WTC11 (cell line): ENCODE measurements at places on chromosomes 4 and X. TPM values are rescaled to one million over a fixed set of nuclear protein-coding genes. Genes with fewer than 3 reads are reported as not detected.
A peak's percentile ranks its signal among the peaks of the same experiment; 100 is the strongest.

GRCh38 chr4:143404555-143404954 is 67.9 kb downstream of the GAB1 start:
- no peak overlapping the region for H3K4me3 ChIP-seq
- DNase-seq = no peak
- no peak overlapping the region for H3K27ac ChIP-seq
- H3K27me3 ChIP-seq = no peaks in the 10 kb centered on the region
- no peaks in the 10 kb centered on the region for H3K36me3 ChIP-seq

GRCh38 chr4:119046263-119046662 is 89.4 kb upstream of the MYOZ2 start:
- no peaks in the 10 kb centered on the region for H3K36me3 ChIP-seq
- no peak overlapping the region for H3K27ac ChIP-seq
- H3K27me3 ChIP-seq = no peaks in the 10 kb centered on the region
- DNase-seq = no peak

DNA sequence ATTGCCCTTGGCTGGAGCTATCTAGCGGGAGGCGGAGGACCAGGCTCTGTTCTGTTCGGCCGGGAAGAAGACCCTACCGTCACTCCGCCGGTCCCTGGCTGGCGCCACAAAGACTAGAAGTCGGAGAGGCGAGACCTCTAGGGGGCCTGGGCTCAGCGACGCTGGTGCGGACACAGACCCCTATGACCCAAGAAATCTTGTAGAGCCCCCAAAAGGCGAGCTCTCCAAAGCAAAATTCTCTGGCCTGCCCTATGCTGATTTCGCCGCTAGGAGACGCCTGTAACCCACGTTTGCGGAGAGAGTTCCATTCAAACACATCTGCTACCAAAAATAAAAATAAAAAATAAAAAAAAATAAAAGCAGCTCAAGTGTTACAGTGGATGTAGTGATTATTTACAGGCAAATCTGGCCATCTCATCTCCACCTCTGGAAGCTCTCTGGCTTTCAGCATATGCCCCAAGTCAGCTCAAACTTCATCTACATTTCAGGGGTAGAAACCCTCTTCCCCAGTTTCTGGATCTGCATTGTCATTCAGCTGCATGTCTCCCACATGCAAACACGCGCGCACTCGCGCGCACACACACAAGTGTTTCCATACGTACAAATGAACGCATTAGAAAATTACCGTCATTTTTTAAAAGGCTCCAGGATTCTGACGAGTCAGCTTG is 2.4 kb upstream of the PCDH10 start:
- peak overlapping the region; percentile 76 for H3K4me3 ChIP-seq
- peaks cover 56% of the 10 kb centered on the region for H3K27me3 ChIP-seq
- peak; percentile 77 for DNase-seq
- H3K36me3 ChIP-seq = no peaks in the 10 kb centered on the region
- peak overlapping the region; percentile 50; the same call in 1 of the 2 replicates for H3K27ac ChIP-seq

- H3K36me3 ChIP-seq = no peaks in the 10 kb centered on the region
- H3K4me3 ChIP-seq = no peak overlapping the region
- no peak overlapping the region for H3K27ac ChIP-seq
- H3K4me1 ChIP-seq = 0 out of 2 replicates have a peak, but pooled peaks cover 4% of the 10 kb centered on the region
- no peak for DNase-seq
These were observed 905.7 kb downstream of the CCSER1 start for GRCh38 chr4:91032725-91033445.

DNA sequence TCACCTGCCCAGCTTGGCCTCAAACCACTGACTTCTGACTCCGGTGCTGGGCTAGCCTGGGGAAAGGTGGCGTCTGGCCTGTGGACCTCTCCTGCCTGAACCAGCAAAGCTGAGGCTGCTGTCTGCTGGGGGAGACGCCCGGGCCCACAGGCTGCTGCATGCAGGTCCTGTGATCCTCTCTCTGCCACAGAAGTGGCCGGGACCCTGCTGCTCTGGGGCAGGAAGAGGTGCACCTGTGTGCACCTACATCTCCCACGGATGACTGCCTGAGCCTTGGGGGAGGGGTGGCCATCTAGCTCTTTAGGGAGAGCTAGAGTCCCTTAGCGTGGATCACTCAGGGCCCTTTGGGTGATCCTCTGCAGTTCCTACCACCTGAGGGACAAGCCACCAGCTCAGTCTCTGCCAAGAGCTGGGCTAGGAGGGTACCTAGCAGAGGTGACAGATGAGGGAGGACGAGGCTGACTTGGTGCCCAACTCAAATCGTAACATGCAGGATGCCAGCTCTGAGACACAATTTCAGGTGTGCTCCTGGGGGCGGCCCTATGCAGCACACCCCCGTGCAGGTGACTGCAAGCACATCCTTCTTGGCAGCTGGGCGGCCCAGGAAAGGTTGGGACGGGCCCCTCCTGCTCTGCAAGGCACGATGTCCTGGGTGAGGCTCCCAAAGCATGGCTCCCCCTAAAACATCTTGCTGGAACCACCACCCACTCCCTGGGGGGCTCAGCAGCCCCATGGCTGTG is 22.5 kb downstream of the LETM1 start:
- DNase-seq = no peak
- H3K4me3 ChIP-seq = no peak overlapping the region
- no peak overlapping the region for H3K27ac ChIP-seq
- H3K27me3 ChIP-seq = peaks cover 3% of the 10 kb centered on the region
- H3K36me3 ChIP-seq = peaks cover 48% of the 10 kb centered on the region

GRCh38 chr4:144582105-144582850 is 63.7 kb upstream of the HHIP start:
- DNase-seq = no peak
- H3K36me3 ChIP-seq = peaks cover under 1% of the 10 kb centered on the region
- no peak overlapping the region for H3K4me3 ChIP-seq
- no peaks in the 10 kb centered on the region; the same call in 1 of the 2 replicates for H3K4me1 ChIP-seq
- H3K27me3 ChIP-seq = no peaks in the 10 kb centered on the region

UCP1 gene
- total RNA-seq = 0.15 to 0.73 TPM (median 0.48 TPM) in 3 replicates

GRCh38 chr4:88793475-88793874 is 95.8 kb upstream of the NAP1L5 start:
- peaks cover 21% of the 10 kb centered on the region for H3K4me1 ChIP-seq
- DNase-seq = no peak
- H3K36me3 ChIP-seq = peaks cover 5% of the 10 kb centered on the region; the same call in 1 of the 2 replicates
- peak overlapping the region; percentile 35 for H3K27ac ChIP-seq
- no peaks in the 10 kb centered on the region for H3K27me3 ChIP-seq

DNA sequence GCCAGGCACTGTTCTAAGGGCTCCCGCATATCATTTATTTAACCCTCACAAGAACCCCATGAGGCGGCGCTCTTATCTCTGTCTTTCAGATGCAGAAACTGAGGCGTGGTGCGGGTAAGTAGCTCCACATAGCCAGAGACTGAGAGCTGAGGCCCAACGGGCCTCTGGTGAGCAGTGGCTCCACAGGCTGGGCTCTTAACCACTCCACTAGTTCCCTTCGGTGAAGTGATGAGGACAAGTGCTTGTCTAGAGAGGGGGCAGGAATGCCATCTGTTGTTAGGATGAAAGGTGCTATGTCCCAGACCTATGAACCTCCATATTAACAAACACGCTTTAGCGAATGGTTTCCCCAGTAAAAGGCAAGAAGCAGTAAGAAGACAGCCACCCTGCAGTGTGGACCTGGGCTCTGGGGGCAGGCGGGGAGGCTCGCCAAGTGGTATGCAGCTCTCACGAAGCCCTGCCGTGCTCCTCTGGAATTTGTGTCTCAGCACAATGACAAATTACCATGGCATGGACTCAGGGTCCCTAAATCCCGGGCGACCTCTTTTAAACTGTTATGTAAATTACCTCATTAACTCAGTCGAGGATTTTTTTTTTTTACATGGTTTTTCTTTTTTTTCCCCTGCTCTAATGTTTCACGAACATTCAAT is 20.9 kb upstream of the S100G start:
- peak overlapping the region; percentile 96 for H3K27ac ChIP-seq
- H3K27me3 ChIP-seq = no peaks in the 10 kb centered on the region
- H3K36me3 ChIP-seq = peaks cover 12% of the 10 kb centered on the region
- peaks cover 28% of the 10 kb centered on the region for H3K4me1 ChIP-seq
- H3K4me3 ChIP-seq = no peak overlapping the region; the same call in 1 of the 2 replicates

DNA sequence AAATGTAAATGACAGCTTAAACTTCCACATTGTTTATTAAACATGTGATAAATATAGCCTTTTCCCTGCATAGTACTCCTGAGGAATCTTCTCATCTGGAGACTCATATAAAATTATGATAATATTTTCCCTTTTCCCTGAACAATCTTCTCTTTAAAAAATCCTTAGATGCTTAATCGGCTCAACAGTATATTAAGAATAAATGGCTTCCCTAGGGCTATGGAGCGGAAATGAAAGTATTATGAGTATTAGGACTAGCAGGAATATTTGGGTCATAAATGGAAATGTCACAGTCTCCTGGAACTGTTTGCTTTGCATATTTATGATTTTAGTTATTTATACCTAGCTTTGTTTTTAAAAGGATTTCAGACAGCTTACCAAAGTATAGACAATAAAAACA is 200.7 kb upstream of the PDE5A start:
- no peaks in the 10 kb centered on the region; the same call in 1 of the 2 replicates for H3K27me3 ChIP-seq
- no peaks in the 10 kb centered on the region for H3K36me3 ChIP-seq
- H3K4me1 ChIP-seq = peaks cover 8% of the 10 kb centered on the region
- no peak overlapping the region for H3K4me3 ChIP-seq

- H3K36me3 ChIP-seq = peaks cover 16% of the 10 kb centered on the region
- H3K27ac ChIP-seq = no peak overlapping the region
- DNase-seq = peak; percentile 34
- H3K4me3 ChIP-seq = no peak overlapping the region
- H3K27me3 ChIP-seq = peaks cover 5% of the 10 kb centered on the region
- H3K4me1 ChIP-seq = peaks cover 30% of the 10 kb centered on the region
These were observed 123.5 kb downstream of the BCOR start for GRCh38 chrX:39974270-39974669.

DNA sequence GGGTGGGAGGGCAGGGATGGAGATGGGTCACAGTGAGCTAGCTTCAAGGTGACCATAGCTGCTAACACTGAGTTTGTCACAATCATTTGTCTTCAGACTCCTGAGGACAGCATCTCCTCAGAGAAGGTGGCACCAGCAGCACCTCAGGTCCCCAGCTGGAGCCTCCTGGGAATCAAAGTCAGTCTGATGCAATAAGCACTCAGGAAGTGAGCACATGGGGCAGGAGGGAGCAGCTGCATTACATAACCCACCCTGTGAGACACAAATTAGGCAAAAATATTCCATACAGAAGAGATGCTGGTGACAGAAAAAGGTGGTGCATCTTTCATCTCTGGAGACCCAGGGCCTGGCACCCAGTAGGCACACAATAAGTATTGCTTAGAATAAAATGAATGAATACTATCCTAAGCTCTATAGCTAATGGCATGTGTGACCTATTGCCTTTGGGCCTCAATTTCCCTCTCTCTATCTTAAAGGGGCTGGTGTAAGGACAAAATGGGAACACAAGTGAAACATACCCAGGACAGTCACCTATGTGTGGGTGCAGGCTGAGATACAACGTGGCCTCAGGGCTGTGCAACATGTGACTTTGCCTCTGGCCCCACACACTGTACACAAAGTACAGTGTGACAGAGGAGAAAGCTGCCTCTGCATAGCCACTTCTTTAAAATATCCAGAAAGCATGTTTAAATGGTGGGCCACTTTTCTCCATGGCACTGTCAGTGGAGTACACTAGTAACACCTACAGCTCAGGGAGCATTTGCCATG is 37.1 kb downstream of the SLC39A8 start:
- H3K27me3 ChIP-seq = no peaks in the 10 kb centered on the region
- DNase-seq = no peak
- H3K36me3 ChIP-seq = peaks cover 7% of the 10 kb centered on the region; the same call in 1 of the 2 replicates
- H3K4me1 ChIP-seq = peaks cover 16% of the 10 kb centered on the region
- no peak overlapping the region for H3K27ac ChIP-seq

DNA sequence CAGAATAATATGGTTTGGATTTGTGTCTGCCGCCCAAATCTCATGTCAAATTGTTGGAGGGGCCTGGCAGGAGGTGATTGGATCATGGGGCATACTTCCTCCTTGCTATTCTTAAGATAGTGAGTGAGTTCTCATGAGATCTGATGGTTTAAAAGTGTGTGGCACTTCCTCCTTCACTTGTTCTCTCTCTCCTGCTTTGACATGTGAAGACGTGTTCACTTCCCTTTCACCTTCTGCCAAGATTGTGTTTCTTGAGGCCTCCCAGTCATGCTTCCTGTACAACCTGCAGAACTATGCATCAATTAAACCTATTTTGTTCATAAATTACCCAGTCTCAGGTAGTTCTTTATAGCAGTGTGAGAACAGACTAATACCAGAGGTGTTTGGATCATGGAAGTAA is 325.7 kb upstream of the GIMD1 start:
- peak overlapping the region; percentile 25; the same call in 1 of the 2 replicates for H3K27ac ChIP-seq
- no peak overlapping the region for H3K4me3 ChIP-seq
- no peaks in the 10 kb centered on the region for H3K4me1 ChIP-seq
- H3K27me3 ChIP-seq = no peaks in the 10 kb centered on the region

DNA sequence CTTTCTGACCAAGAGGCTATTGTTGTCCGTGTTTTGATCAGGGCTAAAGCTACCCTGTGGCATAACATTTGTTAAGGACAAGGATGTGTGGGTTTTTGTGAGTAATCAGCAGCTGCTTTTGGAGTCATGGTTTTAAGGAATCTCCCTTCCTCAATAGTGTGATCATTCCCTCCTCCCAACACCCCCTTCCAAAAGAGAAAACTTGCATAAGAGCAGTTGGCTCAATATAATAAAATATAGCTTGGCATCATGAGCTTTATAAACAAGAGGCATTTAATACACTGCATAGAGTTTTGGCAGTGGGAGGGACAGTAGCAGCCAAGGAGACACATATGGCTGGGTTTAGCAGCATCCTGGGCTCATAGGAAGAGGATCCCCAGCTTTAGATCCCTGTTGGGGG is 84.7 kb downstream of the NHS start:
- peaks cover 49% of the 10 kb centered on the region for H3K4me1 ChIP-seq
- no peaks in the 10 kb centered on the region for H3K36me3 ChIP-seq
- DNase-seq = no peak
- H3K4me3 ChIP-seq = no peak overlapping the region
- H3K27ac ChIP-seq = no peak overlapping the region

GRCh38 chrX:64198036-64198435 is 7.5 kb downstream of the AMER1 start:
- H3K36me3 ChIP-seq = peaks cover 3% of the 10 kb centered on the region; the same call in 1 of the 2 replicates
- no peak for DNase-seq
- no peak overlapping the region for H3K27ac ChIP-seq
- no peaks in the 10 kb centered on the region for H3K27me3 ChIP-seq
- no peak overlapping the region for H3K4me3 ChIP-seq

DNA sequence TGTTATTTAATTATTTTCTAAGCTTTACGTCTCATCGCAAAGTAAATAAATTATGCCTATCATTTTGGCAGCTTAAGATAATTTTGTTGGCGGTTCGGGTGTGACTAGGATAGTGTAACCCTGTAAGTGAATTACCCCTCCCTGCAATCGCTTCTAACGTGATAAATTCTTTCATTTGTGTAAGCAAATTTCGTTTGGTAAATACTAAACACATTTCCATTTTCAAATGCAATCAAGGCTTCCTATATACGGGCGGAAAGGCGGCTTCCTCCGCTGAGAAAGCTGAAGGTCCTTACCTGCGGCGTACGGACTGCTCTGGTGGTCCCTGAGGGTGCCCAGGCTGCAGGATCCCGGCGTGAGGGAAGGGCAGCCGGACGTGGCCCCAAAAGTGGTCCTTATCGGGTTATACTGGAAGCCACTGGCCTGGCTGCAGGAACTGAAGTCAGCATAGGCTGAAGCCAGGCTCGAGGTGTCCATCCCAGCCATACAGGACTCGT is 403 bp downstream of the PHOX2B start:
- peaks cover 68% of the 10 kb centered on the region for H3K4me1 ChIP-seq
- DNase-seq = peak; percentile 33
- no peak overlapping the region for H3K27ac ChIP-seq

PROM1 gene
- 56.5 to 65.1 TPM (median 56.8 TPM) in 3 replicates for total RNA-seq

C4orf50 gene
- 0.17 to 0.32 TPM (median 0.30 TPM) in 3 replicates for total RNA-seq

- peaks cover 40% of the 10 kb centered on the region for H3K36me3 ChIP-seq
- no peak overlapping the region for H3K27ac ChIP-seq
- no peak overlapping the region for H3K4me3 ChIP-seq
- no peaks in the 10 kb centered on the region for H3K4me1 ChIP-seq
- no peaks in the 10 kb centered on the region for H3K27me3 ChIP-seq
These were observed 9.1 kb downstream of the PAQR3 start for GRCh38 chr4:78930016-78930629.

LIMCH1 gene
- 0.66 to 0.92 TPM (median 0.80 TPM) in 3 replicates for total RNA-seq
